ENCODE measurements at places on chromosomes 5 and 9.
A peak's percentile ranks its signal among the peaks of the same experiment; 100 is the strongest.

DNA sequence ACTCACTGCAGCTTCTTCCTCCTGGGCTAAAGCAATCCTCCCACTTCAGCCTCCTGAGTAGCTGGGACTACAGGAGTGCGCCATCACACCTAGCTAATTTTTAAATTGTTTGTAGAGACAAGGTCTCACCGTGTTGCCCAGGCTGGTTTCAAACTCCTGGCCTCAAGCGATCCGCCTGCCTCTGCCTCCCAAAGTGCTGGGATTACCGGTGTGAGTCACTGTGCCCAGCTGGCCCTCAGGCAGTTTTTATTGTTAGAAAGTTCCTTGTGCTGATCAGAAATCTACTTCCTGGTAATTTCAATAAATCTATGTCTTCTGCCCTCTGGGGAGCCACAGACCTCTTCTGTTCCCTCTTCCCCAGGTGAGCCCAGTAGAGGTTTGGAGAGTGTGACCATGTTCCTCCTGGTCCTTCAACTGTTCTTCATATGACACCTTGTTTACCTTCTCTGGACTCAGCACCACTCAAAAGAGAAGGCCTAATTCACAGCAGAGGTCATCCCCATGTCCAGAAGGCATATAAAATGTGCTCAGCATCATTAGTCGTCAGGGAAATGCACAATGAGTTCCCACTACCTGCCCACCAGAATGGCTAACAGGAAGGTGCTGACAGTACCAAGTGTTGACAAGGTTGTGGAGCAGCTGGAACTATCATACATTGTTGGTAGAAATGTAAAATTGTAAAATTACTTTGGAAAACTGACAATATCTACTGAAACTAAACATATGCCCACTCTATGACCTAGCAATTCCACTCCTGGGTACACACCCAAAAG is 10.4 kb downstream of the TMOD1 start:
- DNase-seq: no peak

DNA sequence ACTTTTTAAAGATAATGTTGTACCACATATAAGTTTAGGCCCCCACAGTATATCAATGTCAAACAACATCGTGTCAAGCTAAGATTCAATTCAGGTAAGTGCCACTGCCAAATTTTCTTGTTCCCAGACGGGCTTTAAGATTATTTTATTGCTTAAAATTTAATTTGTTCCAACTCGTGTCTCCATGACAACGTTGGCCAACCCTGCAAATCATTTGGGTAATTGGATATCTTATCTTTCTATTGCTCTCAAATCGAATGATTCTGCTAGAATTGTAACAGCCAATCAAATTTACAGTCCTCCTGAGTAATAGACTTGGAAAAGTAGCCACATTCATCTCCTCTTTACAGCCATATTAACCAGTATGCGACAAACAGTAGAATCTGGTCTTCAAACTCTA is 19.5 kb downstream of the TLE1 start:
- no peak for DNase-seq

GRCh38 chr9:135330685-135331590 is 148.6 kb upstream of the PPP1R26 start:
- DNase-seq: no peak

DNA sequence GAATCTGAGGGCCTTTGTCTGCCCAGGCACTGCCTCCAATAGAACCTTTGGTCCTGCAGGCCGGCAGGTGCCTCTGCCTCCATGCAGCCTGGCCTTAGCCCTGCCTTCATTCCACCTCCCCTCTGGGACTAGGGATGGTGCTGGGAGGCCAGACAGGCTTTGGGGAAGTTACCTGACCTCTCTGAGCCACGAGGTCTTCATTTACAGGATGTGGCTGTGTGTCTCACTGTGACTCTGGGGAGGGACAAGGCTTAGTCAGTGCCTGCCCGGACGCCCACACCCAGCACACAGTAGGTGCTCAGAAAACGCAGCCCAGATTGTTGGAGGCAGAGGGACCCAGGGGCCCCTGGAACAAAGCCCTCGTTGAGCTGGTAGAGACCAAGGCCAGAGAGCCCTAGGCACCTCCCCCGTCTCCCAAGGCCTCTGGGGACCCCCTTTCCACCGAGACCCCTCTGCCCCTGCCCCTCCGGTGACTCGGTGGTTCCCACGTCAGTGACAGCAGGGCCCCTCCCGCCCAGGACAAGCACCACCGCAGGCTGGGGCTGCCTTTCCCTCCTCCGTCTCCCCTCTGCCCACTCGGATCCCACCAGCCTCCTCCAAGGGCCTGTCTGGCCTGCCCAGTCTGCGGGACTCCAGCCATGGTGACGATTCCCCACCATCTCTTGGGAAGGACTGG is 46.9 kb upstream of the EGFL7 start:
- peak; percentile 24 for DNase-seq

DNA sequence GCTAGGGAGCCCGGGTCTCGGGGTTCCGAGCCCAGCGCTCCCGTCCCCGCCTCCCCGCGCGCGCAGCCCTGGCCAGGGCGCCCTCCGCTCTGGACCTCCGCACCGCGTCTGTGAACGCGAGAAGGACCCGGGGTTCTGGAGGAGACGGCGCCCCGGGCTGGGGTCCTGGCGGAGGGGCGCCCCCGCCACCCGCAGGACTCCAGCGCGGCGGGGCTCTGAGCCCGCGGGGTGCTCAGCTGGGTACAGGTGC is 431 bp downstream of the TMOD1 start:
- DNase-seq: no peak

DNA sequence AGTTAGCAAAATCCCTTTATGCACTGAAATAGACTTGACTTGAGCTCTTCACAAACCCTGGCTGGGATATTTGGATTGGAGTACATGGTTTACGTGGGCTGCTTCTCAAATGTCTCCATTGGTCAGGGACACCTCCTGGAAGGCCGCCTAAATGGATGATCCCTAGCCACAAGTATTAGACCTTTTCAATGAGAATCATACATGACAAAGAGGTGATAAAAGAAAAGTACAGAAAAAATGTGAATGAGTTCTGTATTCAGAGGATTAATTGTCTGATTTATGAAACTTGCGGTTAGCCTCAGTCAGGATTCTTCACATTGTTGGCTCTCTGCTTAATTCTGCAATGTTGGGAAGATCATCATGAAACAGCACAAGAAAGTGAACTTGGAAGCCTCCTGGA is 752.8 kb upstream of the ADAMTS16 start:
- DNase-seq: peak; percentile 47

GRCh38 chr9:75010570-75010969 is 17.5 kb downstream of the CARNMT1 start:
- DNase-seq: no peak

DNA sequence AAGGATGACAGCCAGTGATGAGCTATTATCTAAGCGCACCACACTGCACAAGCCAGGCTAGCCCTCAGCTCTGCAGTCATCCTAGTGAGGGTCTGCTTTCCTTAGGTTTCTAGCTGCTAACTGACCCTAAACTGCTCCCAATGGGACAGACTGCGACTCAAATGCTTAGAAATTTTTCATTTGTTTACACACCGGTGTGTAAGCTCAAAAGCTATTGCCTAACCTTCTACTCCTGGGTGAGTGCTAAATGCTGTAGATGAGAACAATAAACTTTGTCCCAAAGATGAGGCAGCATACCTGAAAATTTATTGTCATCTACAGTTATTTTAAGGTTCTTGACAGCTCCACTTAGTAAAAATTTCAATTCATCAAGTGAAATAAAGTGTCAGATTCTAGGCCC is 311.4 kb downstream of the TMEM167A start:
- DNase-seq: no peak

DNA sequence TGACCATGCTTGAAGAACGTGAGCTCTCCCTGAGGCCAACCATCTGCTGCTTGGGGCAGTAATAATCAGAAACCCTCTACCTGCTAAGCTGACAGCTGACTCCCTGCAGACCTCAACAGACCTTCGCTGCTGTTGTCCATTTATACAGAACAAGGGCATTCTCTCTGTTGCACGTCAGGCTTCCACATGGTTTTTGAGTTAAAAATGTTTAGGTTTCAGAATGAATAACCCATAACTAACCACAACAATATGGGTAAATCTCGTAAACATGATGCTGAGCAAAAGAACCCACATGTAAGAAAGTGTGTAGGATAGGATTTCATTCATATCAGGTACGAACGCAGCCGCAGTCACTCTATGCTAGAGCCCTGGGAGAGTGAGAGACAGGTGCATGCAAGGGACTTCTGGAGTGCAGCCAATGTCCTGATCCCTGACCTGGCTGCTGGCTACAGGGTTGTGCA is 348.5 kb downstream of the MED10 start:
- DNase-seq: no peak

GRCh38 chr9:99867968-99868367 is 38.5 kb upstream of the STX17 start:
- DNase-seq: no peak

- no peak for DNase-seq
These were observed 106.2 kb downstream of the CEMIP2 start for GRCh38 chr9:71662082-71662481.

DNA sequence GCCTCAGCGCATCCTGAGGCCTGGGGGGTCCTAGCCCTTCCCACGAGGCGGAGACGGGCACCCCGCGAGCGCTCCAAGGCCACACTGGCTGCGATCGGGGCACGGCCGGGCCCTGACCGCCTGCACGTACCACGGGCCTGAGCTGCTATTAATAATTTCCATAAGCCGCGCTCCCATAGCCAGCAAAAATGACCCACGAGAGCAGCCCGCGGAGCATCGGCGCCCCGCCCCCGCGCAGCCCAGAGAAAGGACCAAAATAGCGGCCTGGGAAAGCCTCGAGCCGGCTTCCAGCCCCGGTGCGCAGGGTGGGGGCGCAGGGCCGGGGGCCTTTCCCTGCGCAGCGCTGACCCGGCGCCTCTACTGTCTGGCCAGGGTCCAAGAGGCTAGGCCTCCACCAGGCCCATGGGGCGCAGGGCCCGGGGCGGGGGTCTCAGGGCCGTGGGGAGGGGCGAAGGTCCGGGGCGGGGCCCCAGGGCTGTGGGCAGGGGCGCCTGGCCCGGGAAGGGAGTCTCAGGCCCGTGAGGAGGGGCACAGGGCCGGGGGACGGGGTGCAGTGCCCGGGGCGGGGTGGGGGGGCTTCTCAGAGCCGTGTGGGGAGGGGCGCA is 54.4 kb downstream of the EXD3 start:
- DNase-seq: no peak

GRCh38 chr5:41010572-41010971 is 60.6 kb downstream of the MROH2B start:
- no peak for DNase-seq

GRCh38 chr5:146007270-146007669 is 70.9 kb downstream of the SH3RF2 start:
- DNase-seq: peak; percentile 37

GRCh38 chr9:16118043-16118442 is 565.2 kb downstream of the CCDC171 start:
- no peak for DNase-seq

DNA sequence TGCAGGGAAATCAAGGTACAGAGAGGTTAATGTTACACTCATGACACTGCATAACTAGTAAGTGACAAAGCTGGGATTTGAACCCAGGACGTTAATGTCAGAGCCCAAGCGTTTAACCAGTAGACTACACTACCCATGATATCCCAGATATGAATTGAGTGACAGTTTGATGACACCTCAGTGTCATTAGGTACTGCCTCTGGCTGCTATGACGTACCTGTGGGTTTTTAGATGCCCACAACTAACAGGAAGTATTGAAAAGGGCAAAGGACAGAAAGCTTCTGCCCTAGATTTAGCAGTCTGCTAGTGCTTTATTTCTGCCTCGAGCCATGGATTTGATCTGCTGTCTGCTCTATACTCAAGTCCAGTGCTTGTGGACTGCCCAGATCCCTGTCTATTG is 56.2 kb downstream of the GLRA1 start:
- no peak for DNase-seq

DNA sequence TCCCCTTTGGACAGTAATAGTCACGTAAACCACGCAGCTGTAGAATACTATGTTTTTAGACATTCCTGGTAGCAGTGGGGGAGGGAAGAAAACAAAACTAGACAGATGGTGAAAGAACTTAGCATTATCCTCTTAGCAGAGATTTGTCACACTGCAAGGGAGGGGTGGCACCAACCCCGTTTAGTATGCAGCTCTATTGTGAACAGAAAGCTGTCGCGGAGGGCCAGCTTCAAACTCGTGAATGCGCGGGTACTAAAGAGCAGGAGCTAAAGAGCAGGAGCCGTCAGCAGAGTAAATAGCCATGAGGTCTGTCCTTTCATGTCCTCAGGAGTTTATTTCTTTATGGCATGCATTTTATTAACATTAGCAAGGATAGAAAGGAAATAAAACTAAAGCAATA is 141.9 kb upstream of the SLC12A2 start:
- DNase-seq: no peak

- DNase-seq: no peak
These were observed 221.7 kb downstream of the ZNF608 start for GRCh38 chr5:124524552-124525232.

DNA sequence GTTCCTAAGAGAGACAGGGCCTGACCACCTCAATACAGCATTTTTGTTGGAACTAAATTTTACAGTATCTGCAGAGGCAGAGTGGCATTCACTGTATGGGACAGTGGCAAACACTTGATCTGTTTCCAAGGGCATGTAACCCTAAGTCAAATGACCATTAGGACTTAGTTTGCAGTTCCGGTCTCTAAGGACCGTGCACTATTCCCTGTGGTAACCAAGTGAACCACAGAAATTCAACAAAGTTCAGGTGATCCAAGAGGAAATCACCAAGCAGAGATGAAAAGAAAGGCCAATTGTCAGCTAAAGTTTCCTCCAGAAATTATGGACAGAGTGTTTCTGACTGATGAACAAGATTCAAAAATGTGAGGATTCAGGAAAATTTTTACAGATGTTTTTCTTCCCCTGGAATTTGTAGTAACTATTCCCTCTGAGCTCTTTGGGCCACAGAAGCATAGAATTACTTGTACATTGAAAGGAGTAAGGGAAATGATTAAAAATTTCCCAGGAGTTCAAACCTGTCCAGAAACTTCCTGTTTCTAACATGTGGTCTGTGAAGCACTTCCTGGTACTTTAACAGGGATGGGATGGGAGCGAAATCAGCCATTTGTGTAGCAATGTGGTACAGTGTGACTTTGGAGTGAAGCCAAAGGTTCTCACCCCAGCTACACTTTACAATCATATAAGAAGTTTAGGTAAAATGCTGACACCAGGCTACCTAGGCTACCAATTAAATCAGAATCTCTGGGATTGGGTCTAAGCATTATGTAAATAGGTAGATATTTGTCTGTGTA is 266.1 kb upstream of the MAP3K1 start:
- no peak for DNase-seq

DNA sequence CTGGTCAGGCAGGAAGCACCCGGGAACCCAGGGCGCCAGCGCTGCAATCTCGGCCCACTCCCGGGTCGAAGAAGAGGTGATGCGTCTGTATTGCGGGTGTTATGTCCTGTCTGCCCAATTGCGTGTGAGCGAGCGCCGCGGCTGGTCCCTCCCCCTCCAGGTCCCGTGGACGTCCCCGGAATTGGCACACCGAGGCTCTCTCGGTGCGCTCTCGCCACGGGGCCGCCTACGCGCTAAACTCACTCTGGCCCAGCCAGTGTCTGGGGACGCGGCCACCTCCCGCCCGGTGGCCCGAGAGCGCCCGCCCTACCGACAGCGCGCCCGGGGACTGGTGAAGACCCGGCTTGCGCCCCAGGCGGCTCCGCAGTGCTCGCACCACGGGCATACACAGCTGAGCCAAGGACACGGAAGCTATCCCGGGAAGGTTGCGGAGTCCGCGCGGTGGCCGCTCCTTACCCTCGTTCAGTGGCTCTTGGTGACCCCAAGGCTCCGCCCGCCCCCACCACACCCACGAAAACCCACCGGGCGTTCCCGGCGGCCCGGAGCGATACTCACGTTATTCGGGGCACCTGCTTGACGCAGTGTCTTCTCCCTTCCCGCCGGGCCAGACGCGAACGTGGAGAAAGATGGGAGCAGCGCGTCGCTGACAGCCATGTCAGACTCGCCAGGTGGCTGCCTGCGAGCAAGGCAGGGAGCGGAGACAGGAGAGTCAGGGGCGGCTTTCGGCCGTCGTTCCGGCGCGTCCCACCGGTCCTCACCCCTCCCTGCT is 1.0 kb downstream of the KLF4 start:
- DNase-seq: no peak
